Stimulated activated CD8-positive, alpha-beta memory T cell treated with anti-CD3 and anti-CD28 coated beads, Interleukin-15, amount 100 ng/mL, for 24 hours (primary cell): ENCODE measurements at places on chromosomes 12 and 14.

DNA sequence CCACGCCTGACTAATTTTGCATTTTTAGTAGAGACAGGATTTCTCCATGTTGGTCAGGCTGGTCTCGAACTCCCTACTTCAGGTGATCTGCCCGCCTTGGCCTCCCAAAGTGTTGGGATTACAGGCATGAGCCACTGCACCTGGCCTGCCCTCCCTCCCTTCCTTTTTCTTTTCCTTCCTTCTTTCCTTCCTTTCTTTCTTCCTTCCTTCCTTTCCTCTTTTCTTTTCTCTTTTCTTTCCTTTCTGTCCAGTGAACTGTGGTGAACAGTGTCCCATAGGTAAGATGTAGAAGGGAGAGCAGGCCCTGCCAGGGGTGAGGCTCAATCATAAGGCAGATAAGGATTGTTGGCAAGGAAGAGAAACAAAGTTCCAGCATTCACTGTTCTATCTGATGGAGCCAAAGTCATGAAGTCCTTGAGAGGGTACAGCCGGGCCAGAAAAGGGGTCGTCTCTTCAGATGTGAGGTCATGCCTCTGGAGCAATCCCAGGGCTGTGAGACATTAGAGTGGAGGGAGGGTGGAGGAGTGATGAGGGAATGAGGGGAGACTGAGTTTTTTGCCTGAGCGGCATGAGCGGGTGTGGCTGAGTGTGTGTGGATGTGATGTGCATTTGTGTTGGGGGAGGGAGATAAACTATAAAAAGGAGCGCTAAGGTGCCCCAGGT lies 4.2 kb upstream of the MLF2 start:
- no peak for DNase-seq

DNA sequence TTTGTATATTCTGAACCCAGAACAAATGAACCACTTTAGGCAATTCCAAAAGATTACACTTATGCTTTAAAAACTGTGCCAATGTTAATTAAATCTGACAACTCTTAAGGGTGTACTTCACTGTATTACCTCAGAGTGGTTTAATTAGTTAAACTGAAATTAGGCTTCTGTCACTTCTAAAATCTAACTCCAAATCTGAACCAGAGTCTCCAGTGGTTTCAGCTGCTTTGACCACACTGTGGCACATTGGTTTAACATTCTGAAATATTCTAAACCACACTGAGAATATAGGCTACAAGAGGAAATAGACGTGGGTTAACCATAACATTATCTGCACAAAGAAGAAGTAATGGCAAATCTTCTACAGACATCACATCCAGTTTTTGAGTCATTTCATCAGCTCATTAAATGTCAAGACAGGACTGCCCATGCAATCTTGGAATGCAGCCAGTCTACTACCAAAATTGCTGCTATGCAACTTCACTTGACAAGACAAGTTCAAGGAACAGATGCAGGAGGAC lies 94.8 kb downstream of the LRP6 start:
- DNase-seq: no peak

- DNase-seq: no peak
These were observed 1.2 kb downstream of the TMEM120B start for GRCh38 chr12:121713793-121714192.

- no peak for DNase-seq
These were observed 24.8 kb upstream of the TEAD4 start for GRCh38 chr12:2934371-2934770.

- DNase-seq: no peak
These were observed 80.0 kb upstream of the PRICKLE1 start for GRCh38 chr12:42669553-42669952.

DNA sequence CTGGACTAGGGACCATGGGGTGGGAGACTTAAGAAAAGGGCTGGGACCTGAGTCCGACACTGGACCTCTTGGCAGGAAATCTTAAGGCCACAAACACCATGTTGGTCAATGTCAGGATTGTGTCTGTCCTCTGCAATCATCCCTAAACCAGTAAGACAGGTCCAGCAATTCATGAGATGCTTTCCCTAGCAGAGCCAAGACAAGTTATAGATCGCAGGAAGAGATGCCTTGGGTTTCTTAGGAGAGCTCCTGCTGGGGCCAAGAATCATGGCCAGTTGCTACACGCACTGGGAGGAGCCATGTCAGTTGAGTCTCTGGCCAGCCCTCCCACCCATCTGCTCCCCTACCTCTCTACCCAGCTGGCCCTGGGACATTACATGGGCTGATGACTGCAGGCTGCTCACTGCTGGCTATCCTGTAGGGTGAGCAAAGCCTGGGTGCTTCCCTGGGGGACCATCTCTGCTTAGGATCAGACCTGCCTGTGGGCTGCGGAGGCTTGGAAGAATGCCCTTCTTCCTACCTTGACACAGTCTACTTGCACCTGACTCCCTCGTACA lies 14.2 kb downstream of the PLEKHH1 start:
- DNase-seq: no peak

DNA sequence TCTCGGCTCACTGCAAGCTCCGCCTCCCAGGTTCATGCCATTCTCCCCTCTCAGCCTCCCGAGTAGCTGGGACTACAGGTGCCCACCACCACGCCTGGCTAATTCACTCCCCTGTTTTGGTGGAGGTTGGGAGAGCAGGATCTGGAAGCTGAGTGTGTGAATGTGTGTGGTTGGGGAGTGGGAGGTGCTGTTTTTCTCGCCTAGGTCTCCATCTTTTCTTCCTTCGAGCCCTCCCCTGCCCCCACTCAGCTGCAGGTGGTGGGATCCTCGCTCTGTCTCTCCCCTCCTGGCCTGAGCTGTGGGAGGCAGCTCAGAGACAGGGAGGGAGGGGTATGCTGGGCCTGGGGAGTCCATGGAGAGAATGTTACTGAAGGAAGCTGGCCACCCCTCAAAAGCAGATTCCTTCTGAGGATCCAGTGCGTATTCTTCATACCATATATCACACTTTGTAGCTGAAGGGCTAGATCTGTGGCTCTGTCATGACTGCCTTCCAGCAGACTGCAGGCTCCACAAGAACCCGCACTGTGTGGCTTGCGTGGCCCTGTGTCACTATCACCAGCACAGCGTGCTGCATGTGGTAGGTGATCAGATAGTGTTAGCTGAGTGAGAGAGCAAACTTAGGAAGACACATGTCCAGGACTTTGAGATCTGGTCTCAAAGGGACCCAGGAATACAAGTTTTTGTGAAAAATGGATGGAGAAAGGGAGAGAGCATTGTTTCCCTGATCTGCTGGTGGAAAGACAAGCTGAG lies 2.8 kb downstream of the KRT83 start:
- no peak for DNase-seq

- DNase-seq: no peak
These were observed 429.3 kb upstream of the SOX5 start for GRCh38 chr12:24378548-24379407.

DNA sequence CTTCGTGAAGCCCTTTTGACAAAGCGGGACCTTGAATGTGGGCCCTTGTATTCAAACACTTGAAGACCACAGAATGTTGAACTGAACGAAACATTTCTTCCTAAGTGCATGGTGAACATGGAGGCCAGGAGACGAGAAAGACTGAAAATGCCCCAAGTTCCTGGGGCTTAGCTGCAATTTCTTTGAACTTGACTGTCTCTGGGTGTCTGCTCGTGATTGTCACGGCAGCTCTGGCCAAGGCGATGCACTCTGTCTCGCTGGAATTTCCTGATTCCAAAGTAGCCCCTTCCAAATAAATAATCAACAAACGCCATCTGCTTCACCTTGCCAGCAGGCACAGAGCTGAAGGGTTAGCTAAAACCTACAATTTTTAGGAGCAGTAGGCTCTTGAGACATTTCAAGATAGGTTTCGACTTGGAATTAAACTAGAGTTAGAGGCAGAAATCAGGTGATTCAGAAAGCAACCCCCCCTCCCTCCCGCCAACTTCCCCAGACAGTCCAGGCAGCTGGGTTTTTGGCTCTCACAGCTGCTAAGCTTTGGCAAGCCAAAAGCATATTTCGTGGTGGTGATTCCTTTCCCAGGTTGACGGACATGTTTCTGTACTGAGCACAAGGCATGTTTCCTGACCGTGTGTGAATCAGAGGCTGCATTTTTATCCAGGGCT lies 13.5 kb upstream of the IRF2BPL start:
- no peak for DNase-seq

DNA sequence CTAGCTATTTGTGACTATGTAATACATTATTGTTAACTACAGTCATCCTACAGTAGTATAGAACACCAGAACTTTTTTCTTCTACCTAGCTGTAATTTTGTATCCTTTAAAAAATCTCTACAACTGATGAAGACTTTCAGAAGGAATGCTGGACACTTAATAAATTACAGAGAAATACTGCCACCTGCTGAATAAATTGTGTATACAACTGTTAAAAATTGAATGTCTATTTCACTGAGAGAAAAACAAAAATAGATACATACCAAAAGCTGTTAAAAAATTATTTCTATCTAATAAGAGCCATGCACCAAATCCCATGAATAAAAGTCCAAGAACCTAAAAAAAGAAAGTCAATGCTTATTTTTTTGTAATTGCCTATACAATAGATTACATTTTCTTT lies 6.6 kb downstream of the TSPAN19 start:
- no peak for DNase-seq

DNA sequence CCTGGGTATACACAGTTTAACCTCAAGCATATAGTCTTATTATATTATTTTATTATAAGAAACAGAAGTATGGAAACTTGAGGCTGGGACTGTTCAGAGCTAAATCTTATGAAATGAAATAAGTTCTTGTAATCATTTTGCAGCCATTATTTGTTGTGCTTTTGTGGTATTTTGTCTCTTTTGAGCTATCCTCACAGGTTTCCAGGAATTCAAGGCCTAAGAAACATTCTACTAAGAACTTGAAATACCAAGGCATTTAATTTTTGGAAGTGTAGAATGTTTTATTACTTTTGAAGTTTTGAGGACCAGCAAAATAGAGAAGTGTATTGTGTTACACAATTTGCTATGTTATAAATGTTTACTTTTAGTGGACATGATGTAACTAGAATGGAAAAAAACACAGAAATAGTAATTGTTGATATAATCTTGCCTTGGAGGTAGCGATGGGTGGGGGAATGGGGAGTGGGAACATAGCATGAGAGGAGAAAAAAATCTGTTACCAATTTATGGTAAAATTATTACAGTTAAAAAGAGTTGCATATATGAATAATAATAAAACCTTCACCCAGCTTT lies 81.7 kb downstream of the CRADD start:
- no peak for DNase-seq

DNA sequence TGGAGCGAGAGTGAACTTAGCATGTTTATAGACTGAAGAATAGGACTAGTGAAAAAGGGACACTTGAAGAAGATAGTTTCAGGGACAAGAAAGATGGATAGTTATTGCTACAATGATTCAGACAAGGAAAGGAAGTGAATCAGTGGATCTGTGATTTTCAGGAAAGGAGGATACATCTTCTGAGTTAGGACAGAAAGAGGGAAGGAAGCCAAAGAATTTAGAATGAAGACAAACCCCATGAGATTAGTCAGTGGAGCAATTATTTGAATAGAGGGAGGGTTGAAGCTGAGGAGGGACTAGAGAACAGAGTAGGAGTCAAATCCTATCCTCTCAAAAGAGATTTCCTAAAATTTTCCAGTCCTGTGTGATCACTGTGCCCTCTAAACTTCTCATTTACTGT lies 282.7 kb downstream of the AKAP6 start:
- DNase-seq: no peak

- DNase-seq: no peak
These were observed 17.3 kb upstream of the ABHD12B start for GRCh38 chr14:50854521-50854920.

- DNase-seq: no peak
These were observed 519.7 kb upstream of the TBX3 start for GRCh38 chr12:115203701-115204100.

DNA sequence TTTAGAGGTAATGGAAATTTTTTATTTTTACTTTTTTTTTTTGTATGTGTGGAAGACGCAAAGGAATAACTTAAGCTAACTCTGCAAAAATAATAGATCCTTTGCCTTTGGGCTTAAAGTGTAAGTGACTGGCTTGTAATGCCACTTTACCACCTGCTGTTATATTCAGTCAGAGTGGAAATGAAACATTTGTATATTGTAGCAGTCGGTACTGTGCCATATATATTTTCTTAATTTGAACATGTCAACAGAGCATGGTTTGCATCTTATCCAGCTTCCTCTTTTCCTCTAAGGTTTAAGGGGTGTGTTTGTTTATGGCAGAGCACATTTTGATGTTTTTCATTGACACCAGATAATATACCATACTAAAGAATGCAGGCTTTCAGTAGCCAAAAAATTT lies 176.6 kb downstream of the TRHDE start:
- no peak for DNase-seq

GRCh38 chr12:52367876-52368275 lies 595 bp upstream of the KRT85 start:
- DNase-seq: no peak

GRCh38 chr12:110170535-110171185 lies 46.5 kb downstream of the IFT81 start:
- DNase-seq: no peak

- DNase-seq: no peak
These were observed 9.2 kb downstream of the NKX2-1 start for GRCh38 chr14:36510874-36511273.

- no peak for DNase-seq
These were observed 176.7 kb upstream of the SEL1L start for GRCh38 chr14:81710232-81710845.

DNA sequence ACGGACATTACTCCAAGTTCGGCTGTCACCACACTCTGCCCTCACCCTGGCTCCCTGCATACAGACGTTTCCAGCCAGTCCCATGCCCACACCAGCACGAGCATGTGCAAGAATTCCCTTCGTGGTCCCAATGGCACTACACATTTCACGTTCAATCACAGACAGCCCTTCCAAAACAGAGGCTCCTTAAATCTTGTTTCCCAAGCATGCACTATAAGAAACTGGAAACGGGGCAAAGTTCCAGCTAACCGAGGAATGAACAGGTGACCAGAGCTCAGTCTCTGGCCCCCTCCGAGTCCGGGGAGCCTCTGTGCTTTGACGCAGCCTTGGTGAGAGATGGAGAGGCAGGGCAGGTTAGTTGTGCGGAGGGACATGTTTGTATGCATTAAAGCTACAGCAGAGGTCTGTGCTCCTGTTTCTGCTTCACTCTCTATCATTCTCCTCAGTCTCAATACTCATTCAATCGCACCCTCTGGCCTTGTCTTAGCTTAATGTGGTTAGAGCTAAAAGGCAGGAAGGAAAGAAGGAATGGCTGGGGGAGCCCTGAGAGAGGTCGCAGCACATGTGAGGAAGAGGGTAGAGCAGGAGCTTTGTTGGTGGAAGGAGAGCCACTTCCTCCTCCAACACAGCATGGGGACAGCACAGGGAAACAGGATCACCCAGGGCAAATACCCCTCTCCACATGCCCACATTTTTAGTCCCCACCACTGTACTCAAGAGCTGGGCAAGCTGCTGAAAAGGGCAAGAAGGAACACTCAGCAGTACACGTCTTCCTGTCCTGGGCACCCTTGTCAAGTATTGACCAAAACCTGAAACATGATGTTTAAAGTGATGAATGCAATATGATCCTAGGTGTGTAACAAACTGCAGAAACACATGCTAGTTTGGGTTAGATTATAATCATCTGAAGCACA lies 12.2 kb upstream of the SELPLG start:
- DNase-seq: no peak

- no peak for DNase-seq
These were observed 26.5 kb upstream of the TTC7B start for GRCh38 chr14:90842726-90843125.
